ENCODE measurements at places on chromosomes 2 and 18.
A peak's percentile ranks its signal among the peaks of the same experiment; 100 is the strongest.

DNA sequence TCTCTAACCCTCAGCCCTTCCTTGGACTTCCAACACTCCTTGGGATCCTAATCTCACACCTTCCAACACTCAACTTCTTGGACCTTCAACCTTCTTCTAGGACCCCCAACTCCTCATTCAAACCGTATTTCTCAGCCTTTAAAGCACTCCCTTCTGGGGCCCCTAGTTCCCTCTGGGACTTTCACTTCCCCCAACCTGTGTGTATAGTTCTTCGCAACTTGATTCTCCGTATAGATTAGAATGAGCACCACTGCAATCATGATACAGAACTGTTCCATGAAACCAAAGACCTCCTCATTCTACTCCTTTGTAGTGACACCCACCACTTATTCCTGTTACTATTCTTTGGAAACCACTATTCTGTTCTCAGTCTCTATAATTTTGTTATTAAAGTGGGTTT lies 62.0 kb upstream of the NFU1 start:
- no peak for DNase-seq

GRCh38 chr2:7627583-7627982 lies 710.4 kb downstream of the RNF144A start:
- no peak for DNase-seq

DNA sequence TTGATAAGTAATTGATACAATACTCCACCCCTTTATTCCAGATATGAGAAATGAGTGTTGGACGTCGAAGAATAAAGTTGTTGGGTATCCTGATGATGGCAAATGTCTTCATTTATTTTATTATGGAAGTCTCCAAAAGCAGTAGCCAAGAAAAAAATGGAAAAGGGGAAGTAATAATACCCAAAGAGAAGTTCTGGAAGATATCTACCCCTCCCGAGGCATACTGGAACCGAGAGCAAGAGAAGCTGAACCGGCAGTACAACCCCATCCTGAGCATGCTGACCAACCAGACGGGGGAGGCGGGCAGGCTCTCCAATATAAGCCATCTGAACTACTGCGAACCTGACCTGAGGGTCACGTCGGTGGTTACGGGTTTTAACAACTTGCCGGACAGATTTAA lies 26.3 kb downstream of the B3GNT2 start:
- DNase-seq, result no peak

DNA sequence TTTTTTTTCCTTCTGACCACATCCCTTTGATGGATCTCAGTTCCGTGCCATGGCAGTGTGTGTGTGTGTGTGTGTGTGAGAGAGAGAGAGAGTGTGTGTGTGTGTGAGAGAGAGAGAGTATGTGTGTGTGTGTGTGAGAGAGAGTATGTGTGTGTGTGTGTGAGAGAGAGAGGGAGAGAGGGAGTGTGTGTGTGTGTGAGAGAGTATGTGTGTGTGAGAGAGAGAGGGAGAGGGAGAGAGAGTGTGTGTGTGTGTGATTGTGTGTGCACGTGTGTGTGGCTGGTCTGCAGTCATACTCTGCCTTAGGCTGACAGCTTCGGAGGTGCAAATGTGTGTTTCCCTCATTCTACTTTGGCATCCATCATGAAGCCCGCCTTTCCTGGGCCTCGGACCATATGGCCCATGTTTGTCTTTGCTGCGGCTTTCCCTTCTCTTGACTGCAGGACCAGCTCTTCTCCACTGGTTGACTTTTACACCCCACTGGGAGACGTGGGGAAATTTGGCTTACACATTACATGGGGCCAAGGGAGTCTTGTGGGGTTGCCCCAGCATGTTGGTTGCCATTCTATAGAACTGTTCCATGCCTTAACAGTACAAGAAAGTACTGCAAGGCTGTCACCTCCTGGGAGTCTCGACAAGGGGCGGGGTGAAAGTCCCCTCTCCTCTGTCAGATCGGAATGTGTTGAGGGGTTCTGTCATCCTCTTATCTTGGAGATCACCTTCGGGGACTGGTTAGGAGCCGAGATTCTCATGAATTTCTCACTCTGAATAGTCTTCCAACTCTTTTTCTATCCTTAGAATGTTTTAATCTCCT lies 21.6 kb downstream of the TSN start:
- DNase-seq, result no peak

DNA sequence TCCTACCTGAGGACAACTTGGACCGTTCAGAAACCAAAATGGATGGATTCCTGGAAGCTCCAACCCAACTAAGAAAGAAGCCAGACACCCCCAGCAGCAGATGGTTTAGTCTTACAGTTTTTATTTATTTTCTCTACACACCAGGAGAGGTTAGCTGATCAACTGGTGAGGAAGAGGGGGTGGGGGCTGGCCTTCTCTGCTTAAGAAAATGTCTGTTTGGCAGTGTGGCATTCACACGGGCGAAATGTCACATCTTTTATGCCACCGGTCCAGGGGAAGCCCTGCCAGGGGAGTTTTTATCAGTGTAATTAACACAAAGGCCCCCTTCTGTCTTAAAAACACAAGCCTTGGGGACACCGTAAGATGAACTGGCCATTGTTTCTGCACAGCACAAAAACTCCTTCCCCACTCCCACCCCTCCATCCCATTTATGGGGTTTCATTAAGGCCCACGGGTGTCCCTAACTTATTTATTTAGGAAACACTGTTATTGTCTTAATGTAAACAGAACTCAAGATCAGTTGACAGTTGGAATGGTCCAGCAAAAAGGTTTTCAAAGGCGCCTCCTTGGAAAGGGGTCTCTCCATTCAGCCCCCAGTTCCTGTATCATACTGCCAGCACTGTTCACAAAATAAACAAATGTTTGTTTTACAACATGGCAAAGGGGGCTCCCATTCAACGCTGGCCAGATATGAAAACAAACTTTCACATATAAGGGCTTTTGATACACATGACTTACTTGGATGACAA lies 217.0 kb downstream of the C1D start:
- no peak for DNase-seq

- DNase-seq, result no peak
Observed at GRCh38 chr2:173050684-173051083, 25.0 kb upstream of the MAP3K20 start.

DNA sequence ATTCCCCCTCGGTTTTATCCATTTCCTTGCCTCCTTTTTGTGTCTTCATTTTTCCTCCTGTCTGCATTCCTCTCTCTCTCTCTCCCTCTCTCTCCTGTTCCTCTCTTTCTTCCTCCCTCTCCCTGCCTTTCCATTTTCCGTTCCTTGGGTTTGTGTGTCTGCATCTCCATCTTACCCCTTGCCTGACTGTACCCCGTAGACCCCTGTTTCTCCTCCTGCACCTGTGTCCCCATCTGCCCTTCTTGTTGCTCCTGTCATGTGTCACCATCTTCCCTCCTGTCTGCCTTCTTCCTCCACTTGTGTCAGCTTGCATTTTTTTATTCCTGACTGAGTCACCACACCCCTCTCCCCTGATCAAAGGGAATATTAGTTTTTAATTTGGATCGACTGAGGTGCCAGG lies 1.8 kb downstream of the CDK5R2 start:
- no peak for DNase-seq

DNA sequence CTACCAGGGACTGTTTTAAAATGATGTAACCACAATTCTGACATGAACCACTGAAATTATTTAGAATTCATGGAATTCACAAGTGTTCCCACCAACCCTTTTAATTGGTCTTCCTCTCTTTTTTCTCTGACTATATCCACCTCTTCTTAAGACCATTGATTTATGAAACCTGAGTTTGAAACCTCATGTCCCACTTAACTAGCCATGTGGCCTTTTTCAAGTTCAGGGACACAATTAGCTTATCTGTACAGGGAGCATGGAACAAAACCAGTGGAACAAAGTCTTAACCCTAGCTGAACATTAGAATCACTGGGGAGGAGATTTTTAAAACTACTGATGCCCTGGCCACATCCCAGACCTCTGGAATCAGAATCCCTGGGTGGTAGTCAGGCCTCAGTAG lies 41.6 kb upstream of the TMEM163 start:
- DNase-seq, result no peak

- peak; percentile 21 for DNase-seq
Observed at GRCh38 chr2:101151859-101152271, 683 bp upstream of the TBC1D8 start.

DNA sequence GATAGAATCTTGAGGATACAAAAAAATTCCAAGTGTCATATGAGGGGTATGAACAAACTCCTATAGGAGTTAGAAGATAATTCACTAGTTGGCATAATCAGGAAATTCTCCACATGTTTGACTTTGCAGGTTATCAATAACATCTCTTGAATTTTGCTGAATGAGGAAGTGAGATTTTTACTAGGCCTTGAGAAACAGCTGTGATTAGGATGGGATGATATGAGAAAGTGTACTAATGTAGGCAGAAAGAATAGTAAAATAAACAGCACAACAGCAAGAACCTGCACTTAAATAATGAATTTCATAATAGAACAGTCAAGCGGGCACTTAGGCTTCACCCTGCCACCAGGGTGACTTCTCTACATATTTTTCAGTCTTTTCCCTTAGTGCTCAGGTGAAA lies 570.8 kb upstream of the CRIM1 start:
- DNase-seq, result no peak

- no peak for DNase-seq
Observed at GRCh38 chr2:238029853-238030252, 30.9 kb upstream of the SCLY start.

Data from NCI-H1436 (cell line).